AG09319 (cell line): ENCODE measurements at places on chromosomes 1 and 21.

DNA sequence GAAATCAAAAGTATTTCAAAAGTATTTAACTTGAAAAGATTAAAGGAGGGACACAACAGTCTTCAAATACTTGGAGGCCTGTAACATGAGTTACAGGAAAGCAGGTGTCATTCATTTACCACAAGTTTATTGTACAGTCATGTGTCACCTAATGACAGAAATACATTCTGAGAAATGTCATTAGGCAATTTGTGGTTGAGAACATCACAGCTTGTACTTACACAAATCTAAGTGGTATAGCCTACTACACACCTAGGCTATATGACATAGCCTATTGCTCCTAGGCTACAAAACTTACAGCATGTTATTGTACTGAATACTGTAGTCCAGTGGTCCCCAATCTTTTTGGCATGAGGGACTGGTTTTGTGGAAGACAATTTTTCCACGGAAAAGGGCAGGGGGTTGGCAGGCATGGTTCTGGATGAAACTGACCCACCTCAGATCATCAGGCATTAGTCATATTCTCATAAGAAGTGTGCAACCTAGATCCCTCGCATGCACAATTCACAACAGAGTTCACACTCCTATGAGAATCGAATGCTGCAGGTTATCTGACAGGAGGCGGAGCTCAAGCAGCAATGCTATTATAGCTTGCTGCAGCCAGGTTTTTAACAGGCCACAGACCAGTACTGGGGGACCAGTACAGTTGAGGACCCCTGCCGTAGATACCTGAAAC lies 25.0 kb upstream of the PHTF1 start:
- no peak for DNase-seq

DNA sequence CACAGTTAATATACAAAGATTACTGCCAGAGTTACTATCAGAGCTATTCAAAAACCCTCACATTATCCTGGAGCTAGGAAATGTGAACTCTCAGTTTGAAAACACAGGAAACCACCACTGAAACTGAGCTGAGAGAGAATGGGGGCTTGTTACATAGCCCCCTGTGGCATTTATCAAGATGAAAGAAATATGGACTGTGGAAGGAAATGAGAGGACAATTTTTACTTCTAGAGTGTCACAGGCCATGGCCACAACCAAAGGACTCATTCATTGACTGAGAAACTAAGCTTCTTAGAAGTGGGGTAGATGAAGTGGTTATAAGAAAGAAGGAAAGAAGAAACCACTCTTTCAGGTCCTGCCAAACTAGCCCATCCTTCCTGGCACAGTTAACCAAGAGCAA lies 25.3 kb downstream of the DSTYK start:
- no peak for DNase-seq

DNA sequence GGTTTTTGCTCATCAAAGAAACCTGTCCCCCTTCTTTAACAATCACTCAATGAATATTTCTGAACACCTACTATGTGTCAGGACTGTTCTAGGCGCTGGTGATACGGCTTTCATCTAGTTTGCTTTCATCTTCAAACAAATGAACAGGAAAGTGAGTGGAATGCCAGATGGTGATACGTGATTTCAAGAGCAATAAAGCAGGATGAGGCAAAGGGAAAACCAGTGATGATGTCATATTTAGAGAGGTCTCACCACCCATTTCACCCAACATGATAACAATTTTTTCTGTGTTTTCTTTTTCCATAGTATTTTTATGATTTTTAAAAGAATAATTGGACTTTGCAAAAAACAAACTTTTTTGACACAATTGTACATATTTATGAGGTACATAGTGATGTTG lies 11.3 kb upstream of the SLC6A17 start:
- no peak for DNase-seq

DNA sequence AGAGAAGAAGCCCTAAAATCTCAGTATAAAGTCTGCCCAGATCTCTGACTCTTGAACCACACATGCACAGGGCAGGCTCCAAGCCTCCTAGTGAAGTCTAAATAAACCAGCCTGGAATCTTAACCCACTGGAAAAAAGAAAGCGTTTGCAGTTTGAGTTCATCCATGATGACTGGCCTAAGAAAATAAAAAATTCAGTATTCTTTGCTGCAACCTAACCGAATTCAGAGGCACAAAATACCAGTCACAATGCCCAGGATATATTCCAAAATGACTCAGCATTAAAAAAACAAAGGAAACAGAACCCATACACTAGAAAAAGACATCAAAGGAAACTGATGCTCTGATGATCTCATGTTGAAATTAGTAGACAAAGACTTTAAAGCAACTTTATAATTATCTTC lies 269.2 kb downstream of the SDCCAG8 start:
- peak; percentile 16 for DNase-seq

GRCh38 chr1:33316601-33317000 lies 4.3 kb downstream of the A3GALT2 start:
- DNase-seq, result no peak
